ENCODE measurements at places on chromosomes 7 and 10.

GRCh38 chr7:82600531-82600930 lies 157.0 kb upstream of the CACNA2D1 start:
- no peak for DNase-seq

- DNase-seq: no peak
Observed at GRCh38 chr7:142808461-142808801, 37.7 kb downstream of the PRSS2 start.

- peak; percentile 5 for DNase-seq
Observed at GRCh38 chr10:31242902-31243301, 76.1 kb upstream of the ZEB1 start.

DNA sequence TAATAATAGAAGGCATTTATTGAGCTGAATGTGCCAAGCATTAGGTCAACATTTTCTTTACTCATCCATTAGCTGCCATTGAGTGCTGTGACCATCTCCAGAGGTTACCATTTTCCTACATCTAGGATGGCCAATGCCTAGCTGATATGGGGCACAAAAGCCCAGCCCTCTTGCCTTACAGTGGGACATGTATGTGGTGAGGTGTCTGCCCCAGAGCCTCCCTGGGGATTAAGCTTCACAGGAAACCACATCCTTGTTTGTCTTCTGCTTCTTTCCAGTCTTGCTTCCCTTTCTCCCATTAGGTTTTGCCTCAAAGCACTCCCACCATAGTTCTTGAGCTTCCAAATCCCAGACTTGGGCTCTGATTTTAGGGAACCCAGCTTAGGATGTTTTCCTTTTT lies 258.7 kb downstream of the SORCS3 start:
- no peak for DNase-seq

DNA sequence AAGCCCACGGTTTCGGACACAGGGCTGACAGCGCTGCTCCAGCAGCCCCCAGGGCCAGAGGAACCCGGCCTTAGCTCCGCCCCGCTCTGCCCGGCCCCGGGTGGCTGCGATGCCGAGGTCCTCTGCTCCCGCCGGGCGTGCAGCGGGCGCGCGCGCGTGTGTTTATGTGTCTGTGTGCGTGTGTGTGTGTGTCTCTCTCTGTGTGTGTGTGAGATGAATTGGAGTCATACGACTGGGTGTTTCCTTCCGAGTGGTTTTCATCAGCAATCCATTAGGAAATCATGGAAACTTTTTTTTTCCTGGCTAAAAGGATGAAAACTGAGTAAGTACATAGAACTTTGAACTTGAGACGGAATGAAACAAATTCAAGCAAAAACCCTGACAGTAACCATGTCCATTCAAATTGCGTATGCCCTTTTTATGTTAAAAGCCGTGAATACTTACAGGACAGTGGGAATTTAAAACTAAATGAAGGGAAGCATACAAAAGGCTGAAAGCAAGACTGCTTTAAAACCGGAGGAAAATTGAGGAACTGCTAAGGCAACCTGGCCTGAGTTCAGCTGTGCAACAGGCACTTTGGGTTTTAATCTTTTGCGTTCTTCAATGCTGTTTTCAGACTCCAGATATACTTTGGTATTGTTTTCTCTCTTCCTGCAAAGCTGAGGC lies at the start of gene CPED1:
Gene CPED1, plus strand, starts transcription at position 121 of the 666 bp plus-strand sequence. CDS start 911 bp downstream, outside the sequence.
- DNase-seq: no peak

DNA sequence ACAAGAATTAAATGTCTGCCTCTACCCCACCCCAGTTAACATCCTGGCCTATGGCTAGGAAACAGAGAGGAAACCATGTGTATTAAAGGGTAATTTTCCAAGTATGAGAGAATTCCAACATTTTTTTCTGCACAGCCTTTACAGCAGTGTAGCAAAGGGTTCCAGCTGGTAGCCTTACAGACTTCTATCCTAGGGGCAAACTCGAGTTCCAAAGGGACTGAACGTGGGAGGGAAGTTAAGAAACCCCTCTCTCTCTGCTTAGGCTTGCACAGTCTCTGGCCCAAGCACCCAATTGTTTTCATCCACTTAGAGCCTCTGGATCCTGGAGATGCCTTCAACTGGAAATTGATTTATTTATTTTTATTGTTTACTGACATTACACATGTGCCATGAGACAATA lies 60.3 kb downstream of the SLC16A12 start:
- no peak for DNase-seq

DNA sequence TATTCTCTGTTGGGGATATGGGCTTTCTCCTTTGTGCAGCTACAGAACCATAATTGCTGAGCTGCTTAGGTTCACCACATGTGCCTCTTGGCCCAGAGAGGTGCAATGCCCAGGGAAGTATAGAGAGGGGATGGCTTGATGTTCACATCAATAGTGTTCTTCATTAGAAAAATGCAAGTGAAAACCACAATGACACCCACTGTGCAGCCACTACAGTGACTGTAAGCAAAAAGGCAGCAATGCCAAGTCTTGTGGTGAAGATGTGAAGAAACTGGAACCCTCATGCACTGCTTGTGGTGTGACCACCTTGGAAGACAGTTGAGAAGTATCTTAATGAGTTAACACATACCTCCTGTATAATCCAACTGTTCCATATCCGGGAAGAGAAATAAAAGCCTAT lies 318.9 kb upstream of the ZMIZ1 start:
- no peak for DNase-seq

GRCh38 chr10:75857269-75857846 lies 425.9 kb downstream of the LRMDA start:
- no peak for DNase-seq

- DNase-seq: no peak
Observed at GRCh38 chr10:62068464-62068863, 167.0 kb downstream of the ARID5B start.

- DNase-seq: peak; percentile 31
Observed at GRCh38 chr7:47480576-47481538, 101.1 kb downstream of the TNS3 start.

GRCh38 chr10:17989908-17990767 lies 38.4 kb downstream of the SLC39A12 start:
- DNase-seq: peak; percentile 41

GRCh38 chr10:306675-307185 lies 171.5 kb downstream of the ZMYND11 start:
- DNase-seq: no peak

DNA sequence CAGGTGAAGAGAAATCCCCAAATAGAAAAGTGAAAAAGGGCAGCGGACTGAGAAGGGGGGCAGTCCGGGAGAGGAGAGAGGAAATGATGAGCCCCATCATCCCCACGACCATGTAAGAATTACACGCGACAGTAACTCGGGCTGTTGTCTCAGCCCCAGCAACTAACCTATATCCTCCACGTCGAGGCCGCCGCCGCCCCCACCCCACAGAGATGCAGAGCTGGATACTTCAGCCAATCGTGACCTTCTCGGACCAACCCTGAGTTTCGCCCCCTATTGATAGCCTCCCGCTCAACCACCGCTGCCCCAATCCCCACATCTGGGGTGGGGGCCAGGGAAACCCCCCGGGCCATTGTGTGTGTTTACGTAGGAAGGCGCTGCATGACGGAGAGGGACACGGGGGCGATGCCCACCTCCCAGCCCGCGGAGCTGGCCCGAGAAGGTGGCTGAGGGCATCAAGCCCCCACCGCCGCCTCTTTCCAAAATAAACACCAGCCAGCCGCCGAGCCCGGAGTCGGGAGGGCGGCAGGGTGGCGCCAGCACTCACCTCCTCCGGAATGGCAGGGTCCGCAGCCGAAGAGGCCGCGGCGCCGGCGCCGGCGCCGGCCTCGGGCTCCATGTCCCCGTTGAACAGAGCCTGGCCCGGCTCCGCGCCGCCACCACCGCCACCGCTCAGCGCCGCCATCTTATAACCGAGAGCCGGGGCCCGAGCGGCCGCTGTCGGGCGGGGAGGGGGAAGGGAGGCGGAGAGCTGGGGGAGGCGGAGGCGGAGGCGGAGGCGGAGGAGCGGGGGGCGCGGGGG lies 509 bp downstream of the BRAF start:
- DNase-seq: peak; percentile 50

GRCh38 chr10:128165536-128165935 lies 39.3 kb upstream of the MKI67 start:
- no peak for DNase-seq

GRCh38 chr10:70666960-70667798 lies 5.1 kb upstream of the ADAMTS14 start:
- no peak for DNase-seq

- DNase-seq: no peak
Observed at GRCh38 chr10:5387169-5387568, 17.5 kb downstream of the TUBAL3 start.

- DNase-seq: no peak
Observed at GRCh38 chr10:62960416-62960815, 144.2 kb upstream of the EGR2 start.

DNA sequence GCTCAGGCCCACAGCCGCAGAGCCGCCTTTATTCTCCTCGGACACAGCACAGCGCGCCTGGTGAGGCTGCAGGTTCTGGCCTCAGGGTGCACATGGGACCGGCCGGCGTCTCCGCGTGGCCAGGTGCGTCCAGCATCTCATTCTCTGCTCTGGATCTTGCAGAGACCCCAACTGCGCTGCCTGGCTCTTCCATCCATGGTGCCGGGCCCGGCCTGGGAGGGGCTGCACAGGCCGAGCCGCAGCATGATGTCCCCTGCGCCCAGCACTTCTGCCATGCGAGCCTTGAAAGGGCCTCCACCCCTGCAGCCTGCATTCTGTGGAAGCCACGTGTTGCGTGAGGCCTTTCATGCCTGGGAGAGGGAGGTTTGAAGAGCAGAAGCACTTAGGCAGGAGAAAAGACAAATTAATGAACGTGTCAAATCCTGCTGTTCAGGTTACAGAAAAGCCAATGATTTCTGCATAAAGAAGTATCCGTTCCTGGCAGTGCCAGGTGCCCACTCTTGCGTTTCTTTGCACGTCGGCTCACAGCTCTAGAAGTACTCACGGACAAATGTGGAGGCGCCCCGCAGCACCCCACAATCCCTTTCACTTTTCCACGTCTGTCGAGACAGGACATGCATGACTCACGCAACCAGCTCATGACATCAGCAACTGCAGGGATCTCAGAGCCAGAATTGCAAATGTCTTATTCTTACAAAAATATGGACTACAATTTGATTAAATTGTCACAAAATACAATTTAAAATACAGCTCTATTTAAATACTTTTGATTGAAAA lies 571.4 kb downstream of the DNAJB6 start:
- no peak for DNase-seq

DNA sequence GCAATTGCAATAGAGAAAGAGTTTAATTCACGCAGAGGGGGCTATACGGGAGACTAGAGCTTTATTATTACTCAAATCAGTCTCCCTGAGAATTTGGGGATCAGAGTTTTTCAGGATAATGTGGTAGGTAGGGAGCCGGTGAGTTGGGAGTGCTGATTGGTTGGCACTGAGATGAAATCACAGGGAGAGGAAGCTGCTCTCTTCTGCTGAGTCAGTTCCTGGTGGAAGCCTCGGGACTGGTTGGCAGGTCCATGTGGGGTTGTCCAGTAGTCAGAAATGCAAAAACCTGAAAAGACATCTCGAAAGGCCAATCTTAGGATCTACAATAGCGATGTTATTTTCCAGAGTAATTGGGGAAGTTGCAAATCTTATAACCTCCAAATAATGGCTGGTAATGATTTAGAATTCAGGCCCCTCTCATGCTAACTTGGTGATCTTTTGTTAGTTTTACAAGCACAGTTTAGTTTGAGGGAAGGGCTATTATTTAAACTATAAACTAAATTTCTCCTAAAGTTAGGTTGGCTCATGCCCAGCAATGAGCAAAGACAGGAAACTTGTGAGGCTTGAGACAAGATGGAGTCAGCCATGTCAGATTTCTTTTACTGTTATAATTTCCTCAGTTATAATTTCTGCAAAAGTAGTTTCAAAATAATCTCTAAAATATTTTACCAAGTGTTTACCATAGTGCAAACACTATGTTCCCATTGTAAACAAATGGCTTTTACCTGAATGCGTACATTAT lies 39.4 kb upstream of the SLC25A13 start:
- DNase-seq: no peak

- no peak for DNase-seq
Observed at GRCh38 chr10:16392531-16393069, 44.2 kb upstream of the PTER start.

DNA sequence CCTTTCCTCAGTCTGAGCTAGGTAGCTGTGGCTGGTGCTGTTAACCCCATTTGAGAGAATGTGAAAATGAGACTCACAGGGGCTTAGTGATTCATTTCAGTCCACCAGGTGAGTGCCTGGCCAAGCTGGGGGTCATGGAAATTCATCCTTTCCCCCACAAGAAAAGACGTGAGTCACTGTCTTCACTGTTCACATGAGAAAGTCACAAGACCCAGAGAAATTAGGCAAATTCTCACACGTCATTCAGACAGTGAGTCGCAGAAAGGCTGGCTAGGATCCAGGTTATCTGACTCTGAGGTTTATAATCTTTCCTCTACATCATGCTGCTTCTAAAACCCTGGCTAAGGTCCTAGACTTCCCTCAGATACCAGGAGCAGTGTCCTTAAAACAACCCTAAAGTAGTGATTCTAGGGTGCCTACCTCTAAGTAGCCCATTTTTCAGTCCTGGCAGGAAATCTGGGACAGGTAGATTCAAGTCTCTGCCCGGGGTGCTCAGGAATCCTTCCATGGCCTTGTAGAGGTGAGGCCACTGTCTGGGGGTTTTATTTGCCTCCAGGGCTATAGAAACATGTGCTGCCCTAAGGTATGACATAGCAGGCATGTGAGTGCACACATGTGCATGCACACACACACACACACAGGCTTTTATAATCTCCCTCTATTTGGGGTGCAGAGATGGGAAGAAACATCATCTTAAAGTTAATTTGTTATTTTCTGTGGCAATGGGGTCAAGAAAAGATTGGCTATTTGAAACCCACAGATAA lies 427.9 kb upstream of the CELF2 start:
- DNase-seq: no peak

DNA sequence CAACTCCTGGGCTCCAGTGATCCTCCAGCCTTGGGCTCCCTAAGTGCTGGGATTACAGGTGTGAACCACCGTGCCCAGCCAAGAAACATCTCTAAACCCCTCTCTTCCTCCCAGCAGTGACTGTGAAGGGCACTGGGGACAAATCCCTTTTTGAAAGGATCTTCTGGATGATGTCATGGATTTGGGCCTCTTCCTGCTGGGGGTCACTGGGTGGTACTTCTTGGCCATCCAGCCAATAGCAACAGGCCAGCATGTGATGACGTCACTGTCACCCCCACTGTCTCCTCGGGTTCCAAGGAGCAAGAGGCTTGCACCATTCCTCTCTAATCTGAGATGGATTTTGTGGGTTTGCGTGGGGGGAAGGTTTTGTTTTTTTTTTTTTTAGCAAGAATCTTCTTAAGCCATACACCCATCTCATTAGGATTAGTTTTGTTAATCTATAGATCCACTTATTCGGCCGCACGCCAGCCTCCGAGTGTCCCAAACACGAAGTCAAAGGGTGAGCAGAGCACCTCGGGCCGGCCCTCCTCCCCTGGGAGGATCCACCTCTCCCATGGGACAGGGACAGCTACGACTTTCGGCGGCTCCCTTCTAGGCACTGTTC lies 29.4 kb upstream of the TNRC18 start:
- no peak for DNase-seq

GRCh38 chr10:75788394-75789205 lies 357.2 kb downstream of the LRMDA start:
- no peak for DNase-seq

DNA sequence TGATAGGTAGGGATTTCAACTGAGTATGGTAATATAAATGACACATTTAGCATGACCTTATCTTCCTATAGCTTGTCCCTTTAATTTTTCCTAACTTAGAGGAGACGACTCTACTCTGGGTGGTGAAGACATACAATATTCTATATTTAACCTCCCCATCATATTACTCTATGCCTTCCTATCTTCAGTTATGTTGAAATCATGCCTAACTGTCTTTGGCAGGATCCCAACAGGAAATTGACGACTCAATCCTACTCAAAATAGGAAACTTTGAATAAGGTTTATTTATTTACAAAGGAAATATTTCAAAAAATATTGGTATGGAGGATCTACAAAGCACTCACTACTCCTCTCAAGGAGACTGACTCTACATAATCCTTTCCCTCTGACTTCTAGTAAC lies 24.1 kb upstream of the SEMA3A start:
- DNase-seq: no peak
